Cortex of kidney (tissue), 1 donor: ENCODE measurements at places on chromosomes 4 and X.

- no peak for DNase-seq
Observed at GRCh38 chrX:119690921-119691716, 1.8 kb downstream of the SEPTIN6 start.

DNA sequence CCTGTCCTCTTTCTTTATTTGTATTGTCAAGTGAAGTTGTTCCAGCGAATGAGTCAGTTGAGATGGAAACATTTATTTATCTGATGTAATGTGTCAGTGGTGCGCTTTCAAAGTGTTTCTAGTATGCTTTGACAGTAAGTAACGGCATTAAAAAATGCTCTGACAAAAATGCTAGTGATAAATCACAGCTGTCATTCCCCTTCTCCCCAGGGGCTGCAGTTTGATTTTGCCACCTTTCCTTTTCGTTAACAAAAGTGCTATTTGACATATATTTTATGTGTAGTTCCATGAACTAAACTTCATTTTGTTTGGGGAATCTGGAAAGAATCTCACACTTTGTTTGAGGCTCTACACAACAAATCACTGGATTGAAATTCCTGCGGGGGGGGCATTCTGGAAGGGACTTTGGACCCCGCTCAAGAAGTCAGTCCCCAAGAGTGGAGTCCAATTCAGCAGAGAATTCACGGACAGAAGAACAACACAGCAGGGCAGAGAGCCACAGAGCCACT is 7.6 kb upstream of the TBC1D19 start:
- no peak for DNase-seq

GRCh38 chrX:124194901-124195300 is 137.6 kb upstream of the TEX13D start:
- no peak for DNase-seq

DNA sequence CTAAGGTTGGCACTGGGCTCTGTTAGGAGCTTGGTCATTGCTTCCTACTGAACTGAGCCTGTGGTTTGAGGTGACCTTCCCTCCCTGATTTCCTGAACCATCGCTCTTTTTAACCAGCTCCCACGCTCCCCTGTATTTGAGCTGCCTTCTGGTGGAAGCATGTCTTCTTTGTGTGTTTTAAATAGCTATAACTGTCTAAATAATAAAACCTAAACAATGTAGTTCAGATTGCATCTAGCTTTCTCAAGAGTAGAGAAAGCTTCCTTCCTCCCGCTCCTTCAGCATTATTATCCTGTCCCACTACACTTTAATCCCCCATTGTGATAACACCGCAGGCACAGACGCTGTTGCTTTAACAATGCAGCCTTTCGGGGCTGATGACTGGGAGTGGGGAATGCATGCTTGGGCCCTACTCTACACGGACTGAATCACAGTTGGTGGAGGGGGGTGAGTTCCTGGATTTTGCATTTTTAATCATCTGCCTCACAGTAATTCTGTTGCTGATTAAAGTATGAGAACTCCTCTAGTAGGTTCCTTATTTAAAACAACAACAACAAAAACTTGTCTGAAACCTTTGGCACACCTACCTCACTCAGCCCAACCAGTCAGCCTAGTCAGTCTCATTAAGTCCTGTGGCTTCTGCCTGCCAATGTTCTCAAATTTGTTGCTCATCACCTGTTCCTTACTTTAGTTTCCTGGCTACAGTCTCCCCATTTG is 6.6 kb downstream of the SMS start:
- no peak for DNase-seq

GRCh38 chr4:13378973-13379759 is 105.0 kb downstream of the RAB28 start:
- no peak for DNase-seq

GRCh38 chrX:46543441-46543840 is 1.8 kb downstream of the ZNF674 start:
- DNase-seq: no peak

GRCh38 chr4:71211748-71212147 is 127.1 kb upstream of the SLC4A4 start:
- DNase-seq: no peak

GRCh38 chr4:18980516-18981233 is 959.1 kb upstream of the LCORL start:
- no peak for DNase-seq

DNA sequence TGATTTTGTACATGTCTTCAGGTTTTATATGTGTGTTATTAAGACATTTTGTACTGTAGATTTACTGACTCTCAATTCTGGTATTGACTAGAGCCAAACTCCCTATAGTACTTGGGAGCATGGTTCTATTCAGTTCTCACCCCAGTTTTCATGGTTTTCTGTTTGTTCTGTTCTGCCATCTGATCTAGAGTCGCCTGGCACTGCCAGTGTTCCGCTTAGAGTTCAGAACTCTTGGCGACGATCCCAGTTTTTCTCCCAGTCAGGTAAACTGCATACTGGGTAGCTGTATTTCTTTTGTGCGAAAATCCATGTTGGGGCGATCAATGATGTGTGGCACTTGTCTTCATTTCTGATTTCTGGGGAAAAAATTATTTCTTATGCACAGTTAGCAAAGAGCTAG is 78.0 kb downstream of the PHOX2B start:
- DNase-seq: no peak

DNA sequence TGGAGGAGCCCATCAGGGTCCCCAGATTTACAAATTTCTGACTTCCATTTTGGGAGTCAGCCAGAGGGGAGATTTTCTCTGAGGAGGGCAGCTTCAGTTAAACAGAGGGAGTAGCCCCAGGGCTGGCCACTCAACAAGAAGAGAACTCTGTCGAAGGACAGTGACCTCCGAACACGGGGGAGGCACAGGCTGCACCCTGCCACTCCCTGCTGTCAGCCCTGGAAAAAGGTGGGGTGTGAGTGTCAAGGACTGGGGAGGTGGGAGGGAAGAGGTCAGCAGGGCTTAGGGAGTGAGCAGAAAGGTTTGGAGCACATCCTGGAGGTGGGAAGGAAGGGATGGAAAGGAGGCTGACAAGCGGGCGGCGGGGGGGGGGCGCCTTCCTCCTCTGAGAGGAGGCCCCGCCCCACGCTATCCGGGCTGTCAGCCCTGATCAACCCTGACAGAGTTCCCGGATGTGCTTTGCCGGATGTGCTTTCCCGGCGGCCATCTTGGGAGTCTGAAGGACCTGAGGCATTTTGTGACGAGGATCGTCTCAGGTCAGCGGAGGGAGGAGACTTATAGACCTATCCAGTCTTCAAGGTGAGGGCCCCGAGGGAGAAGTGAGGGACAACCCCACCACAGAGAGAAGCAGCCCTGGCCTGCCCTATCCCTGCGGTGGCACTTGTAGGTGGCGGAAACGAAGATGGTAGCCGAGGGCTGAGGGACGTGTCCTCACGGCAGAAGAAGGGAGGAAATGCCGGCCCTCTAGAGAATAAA is at the start of gene MAGEC1:
MAGEC1 (plus strand) TSS at position 495 of the 756 bp plus-strand sequence. CDS start 1,179 bp downstream, outside the sequence.
- DNase-seq: no peak

GRCh38 chr4:107755841-107756356 is 35.9 kb upstream of the PAPSS1 start:
- no peak for DNase-seq

GRCh38 chr4:38856524-38857337 is at the start of gene TLR6:
TSS of gene TLR6 (minus strand) at chr4:38856817. CDS start at chr4:38829473, 27,344 bp downstream.
- DNase-seq: no peak

- DNase-seq: no peak
Observed at GRCh38 chr4:2745516-2745915, 10.6 kb downstream of the TNIP2 start.

GRCh38 chrX:133530960-133531359 is 115.7 kb upstream of the GPC4 start:
- DNase-seq: no peak

DNA sequence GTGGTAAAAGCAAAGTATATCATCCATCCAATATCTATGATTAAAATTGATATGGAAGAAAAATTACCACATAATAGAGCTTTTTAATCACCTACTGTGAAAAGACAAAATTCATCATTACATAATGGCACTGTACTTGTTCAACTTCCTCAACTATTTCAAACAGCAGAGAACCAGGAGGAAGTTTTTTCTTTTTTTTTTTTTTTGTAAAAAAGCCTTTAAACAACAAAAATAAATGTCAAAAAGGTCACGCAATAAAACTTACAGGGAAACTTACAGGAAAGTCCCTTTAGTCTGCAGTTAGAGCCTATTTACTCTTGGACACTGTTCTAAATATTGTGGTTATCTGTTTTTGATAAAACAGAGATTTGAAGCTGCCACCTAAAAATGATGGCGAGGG is 4.8 kb downstream of the PDGFC start:
- DNase-seq: no peak

GRCh38 chr4:46937493-46937892 is 28.4 kb upstream of the COX7B2 start:
- no peak for DNase-seq

DNA sequence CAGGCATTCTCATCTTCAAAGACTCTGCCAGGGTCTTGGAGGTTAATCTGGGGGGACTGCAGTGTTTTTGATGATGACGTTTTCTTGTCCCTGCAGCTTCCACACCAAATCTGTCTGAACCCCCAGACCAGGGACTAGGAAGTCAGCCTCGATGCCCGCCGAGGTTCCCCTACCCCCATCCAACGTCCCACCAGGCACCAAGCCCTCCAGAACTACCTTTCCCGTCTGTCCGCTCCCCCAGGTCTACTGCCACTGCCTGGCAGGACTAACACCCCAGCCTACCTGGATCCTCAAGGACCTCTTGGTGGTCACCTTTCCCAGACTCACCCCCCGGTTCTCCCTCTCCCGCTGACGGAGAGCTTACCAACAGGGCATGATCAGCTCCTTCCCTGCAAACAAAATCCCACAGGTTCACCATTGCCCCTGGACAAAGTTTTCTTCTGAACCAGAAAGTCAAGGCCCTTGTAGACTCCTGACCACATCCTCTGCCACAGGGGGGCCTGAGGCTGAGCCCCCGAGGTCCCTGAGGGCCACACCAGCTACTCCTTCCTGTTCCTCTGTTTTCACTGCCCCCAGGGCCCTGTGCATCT is 40.9 kb downstream of the HMX1 start:
- no peak for DNase-seq
